ENCODE measurements at places on chromosomes 11 and 22.

- DNase-seq, result no peak
These were observed 21.1 kb upstream of the VSTM5 start for GRCh38 chr11:93871526-93871925.

DNA sequence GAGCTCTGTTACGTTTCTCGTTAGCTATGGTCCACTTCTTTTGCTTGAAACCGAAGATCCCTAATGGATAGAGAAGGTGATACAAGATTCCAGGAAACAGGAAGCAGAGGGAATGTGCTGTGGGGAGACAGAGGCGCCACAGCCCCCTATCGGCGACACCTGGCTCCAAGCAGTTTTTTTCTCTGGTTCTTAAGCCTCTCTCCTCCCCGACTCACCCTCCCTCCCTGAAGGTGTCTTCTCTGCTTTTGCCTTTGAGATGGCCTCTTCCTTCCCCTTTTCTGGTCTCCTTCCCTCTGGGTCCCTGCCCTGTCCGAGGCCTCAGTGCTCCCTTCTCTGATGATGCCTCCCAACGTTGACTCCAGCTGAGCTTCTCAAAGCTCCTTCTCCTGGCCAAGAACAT lies 14.2 kb upstream of the APOBEC3A start:
- DNase-seq, result no peak

DNA sequence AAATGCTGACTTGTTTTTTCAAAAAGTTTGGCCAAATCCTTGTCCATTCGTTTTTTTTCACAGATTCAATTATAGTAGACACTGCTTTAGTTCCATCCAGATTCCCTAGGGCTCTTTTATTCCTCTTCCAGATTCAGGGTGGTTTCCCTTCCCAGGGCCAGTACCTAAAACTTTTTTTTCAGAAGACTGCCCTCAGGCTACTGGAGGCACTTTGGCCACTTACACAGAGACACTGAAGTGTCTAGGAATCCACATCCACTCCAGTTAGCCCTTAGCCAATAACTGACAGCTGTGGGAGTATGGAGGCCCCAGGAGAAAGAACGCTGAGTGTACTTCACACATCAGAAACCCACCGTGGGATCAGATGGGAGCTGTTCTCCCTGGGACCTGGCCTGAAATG lies 77.3 kb downstream of the CCDC34 start:
- DNase-seq, result no peak

- DNase-seq, result no peak
These were observed 21.5 kb downstream of the HPS4 start for GRCh38 chr22:26462051-26462450.

Measured in cortex of kidney (tissue), 1 donor.